Astrocyte of the hippocampus (primary cell): ENCODE measurements at places on chromosomes 11 and 22.
A peak's percentile ranks its signal among the peaks of the same experiment; 100 is the strongest.

DNA sequence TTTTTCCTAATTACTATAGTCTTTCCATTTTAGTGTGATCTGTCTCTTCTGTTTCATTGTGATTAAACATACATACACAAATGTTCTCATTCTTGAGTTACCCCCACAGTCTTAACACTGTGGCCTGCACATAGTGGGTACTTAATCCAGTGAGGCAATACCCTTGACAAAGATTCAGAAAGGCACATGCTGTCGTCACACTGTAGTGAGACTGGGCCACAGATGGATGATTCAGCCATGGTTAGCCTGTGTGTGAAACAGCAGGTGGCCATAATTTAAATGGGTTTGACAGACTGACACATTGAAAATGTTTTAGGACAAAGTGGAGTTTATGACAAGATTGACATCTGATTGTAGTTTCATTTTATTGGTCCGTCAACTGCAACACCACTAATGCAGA is 313.1 kb downstream of the C11orf87 start:
- no peak for DNase-seq

- no peak for DNase-seq
Observed at GRCh38 chr11:22430141-22430541, 92.0 kb downstream of the SLC17A6 start.

DNA sequence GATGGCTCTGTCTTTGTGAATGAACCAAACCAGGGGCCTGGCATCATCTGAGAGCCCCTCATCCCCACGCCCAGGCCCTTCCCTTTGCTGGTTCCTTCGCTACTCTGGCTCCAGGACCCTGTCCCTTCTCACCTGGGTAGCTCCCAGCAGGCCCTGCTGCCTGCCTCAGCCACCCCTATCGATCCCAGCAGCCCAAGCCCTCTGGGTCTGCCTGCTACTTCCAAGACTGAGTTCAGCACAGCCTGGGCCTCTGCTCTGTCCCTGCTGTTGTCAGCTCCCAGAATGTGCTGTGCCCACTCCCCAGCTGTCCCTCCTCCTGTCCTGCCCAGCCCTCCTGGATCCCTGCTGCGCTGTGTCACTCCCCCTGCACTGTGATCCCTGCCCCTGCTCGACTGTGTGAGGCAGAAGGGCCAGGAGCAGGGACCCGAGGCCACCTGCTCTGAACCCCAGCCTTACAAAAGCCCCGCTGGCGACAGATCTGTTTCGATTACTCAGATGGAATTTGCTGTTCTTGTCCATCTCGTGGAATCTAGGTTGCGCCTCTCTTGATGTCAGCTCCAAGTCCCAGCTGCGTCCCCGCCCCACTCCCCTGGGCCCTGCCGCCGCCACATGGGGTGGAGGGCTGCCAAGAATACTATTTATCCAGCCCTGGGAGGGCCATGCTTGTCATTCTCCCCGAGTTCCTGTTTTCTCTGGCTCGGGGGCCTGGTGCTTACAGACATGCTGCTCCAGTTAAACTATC is 13.0 kb downstream of the MRPL21 start:
- DNase-seq, result peak; percentile 98

DNA sequence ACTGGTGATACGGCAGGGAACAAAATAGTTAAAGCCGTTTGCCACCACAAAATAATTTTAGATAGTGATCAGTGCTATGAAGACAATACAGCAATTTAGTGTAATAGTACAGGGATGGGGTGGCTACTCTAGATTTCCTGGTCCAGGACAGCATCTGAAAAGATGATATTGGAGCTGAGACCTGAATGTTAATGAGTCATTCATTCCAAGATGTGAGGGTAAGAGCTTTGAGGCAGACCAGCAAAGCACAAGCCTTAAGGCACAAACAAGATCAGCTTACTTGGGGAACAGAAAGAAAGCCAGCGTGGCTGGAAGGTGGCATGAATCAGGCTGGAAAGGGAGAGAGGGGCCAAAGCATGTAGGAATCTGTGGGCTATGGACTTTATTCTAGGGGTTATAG is 132.3 kb downstream of the TRIM44 start:
- peak; percentile 48 for DNase-seq

DNA sequence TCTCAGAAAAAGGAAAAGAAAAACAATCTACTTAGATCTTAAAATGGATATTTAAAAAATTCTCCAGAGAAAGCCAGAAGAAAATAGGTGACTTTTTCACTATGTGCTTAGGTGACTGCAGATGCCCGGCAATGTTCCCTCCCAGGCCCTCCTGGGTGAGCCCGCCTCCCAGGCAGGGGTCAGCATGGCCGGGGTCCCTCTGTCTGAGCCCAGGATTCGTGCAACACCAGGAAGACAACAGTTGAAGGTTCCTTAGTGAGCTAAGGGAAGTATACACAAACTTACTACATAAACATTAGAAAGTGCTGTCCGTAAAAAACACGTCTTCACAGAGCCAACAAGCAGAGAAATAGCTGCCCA is 11.6 kb downstream of the MAPK8IP2 start:
- no peak for DNase-seq

DNA sequence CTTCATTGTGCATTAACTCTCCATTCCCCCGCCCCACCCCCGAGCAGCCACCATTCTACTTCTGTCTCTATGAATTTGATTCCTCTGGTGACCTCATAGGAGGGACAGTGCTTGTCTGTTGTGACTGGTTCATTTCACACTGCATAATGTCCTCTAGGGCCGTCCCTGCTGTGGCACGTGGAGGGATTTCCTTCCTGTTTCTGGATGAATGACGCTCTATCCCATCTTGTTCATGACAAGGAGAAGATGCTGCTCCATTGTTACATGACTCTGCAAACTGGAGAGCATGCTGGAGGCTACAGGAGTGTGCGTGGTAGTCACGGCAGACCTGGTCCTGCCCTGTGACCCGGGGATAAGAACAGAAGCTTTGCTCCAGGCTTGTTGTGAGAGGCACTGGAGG is 61.3 kb downstream of the RTL6 start:
- DNase-seq, result no peak

- DNase-seq, result no peak
Observed at GRCh38 chr22:23047742-23048141, 22.6 kb upstream of the GNAZ start.

DNA sequence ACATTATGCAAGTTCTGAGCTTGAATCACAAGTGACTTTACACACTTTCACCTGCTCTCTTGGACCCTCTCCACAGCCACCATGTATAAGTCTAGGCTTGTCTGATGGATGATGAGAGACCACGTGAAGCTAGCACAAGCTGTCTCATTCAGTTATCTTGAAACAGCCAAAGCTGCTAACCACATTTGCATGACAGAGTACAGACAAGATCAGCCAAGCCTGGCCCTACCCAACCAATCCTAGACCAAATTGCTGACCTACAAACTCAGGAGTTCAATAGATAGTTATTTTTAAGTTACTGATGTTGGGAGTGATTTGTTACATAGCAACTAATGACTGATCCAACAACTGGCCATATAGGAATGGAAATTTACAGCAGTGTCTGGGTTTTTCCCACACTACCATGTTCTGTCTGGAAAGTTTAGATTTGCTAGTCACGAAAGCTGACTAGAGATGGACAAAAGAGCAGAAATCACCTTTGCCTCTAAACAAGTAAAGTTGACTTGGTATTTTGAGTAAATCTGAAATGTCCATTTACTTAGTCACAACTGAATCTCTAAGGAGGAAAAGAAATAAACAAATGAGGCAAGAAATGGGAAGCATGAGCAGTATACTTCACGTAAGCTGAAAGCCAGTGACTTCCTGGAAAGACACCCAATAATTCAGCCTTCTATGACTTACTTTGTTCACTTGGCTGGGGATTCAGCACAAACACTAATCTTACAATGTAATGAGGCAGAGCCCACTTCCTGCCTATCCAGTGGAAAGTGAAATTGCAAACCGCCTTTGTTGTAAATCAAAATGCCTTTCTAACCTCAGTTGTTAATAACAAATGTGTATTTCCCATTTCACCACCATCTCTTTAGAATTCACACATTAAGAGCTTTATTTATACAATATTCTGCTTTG is 101.7 kb downstream of the FAM181B start:
- peak; percentile 16 for DNase-seq

GRCh38 chr22:28952857-28953256 is 69.5 kb downstream of the ZNRF3 start:
- no peak for DNase-seq

DNA sequence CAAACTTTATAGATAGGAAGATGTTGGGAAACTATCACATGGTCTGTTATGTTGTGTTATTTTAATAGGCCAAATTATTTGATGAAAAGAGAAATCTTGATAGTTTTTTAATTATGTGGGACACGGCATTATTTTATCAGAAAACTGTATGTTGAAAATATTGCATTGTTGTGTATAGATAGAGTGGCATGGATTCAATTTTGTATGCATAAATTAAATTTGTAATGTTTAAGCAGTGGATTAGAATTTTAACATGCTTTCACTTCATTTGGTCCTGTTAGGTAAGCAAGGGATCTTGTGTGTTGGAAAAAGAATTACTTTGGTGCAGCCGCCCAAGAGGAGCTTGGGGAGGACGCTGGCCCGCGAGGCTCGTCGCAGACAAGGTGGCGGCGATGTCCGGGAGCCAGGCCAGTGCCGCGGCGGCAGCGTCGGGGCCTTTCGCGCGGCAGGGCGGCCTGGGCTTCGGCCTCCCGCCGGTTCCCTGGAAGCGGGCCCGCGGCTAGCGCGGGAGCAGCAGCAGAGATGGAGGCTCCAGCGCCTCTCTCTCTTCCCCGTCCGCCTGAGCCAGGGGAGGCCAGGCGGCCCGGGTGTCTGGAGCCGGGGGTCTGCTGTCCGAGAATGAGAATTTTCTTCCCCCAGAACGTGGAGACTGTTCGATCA is 82.7 kb downstream of the GGT1 start:
- peak; percentile 68 for DNase-seq

GRCh38 chr22:36463783-36464184 is 17.7 kb downstream of the TXN2 start:
- DNase-seq, result no peak

DNA sequence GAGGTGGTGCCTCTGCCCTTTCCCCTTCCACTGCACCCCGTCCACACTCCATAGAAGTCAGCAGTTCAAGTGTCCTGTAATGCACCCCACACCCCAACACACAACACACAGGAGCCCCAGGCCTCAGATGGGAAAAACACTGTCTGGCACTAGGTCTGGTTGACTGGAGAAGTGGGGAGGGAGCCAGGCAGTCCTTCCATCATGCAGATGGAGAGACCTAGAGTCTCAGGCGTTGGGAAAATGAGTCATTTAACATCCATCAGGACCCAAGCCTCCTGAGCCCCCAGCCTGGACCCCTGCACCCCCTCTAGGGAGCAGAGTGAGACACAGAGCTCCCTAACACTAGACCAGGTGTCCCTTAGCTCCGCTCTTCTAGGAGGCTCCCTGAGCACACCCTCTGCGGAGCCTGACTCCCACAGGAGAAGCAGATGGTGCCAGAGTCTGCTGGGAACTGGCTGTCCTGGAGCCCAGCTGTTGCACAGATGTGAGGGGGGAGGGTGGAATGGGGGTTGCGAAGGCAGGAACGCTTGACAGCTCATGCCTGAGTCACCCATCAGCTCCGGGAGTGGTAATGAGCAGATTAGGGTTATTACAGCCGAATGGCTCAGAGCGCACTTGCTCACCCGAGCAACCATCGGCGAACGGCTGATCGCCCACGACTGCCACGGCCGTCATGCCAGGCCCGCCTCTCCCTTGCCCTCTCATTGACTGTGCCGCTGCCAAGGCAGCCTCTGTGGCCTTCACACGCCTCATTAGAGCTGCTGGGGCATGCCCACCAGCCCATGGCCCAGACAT is 22.1 kb upstream of the SYT7 start:
- DNase-seq, result peak; percentile 77

GRCh38 chr11:15622231-15622890 is 507.6 kb downstream of the INSC start:
- no peak for DNase-seq

GRCh38 chr22:32082331-32082730 is 39.3 kb downstream of the SLC5A1 start:
- peak; percentile 11 for DNase-seq

- peak; percentile 51 for DNase-seq
Observed at GRCh38 chr11:20397281-20397680, 9.8 kb downstream of the PRMT3 start.

GRCh38 chr11:11691296-11692151 is 69.7 kb upstream of the GALNT18 start:
- no peak for DNase-seq

DNA sequence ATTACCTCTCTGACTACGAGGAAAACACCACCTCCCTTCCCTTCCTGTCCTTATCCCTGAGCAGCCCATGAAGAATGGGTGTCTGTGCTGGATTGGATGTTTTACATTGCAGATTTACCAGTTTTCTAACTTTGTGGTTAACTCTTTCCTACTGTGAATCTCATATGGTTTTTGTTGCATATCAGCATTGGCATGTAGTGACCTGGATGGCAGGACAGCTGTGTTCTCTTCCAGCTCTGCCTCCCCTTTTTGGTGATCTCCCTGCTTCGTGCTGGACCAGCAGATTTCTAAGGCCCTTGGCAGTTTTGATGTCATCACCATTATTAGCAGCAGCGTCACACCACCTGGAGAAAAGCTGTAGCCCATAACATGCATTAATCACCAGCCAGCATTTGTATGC is 26.7 kb downstream of the OR6Q1 start:
- peak; percentile 38 for DNase-seq

DNA sequence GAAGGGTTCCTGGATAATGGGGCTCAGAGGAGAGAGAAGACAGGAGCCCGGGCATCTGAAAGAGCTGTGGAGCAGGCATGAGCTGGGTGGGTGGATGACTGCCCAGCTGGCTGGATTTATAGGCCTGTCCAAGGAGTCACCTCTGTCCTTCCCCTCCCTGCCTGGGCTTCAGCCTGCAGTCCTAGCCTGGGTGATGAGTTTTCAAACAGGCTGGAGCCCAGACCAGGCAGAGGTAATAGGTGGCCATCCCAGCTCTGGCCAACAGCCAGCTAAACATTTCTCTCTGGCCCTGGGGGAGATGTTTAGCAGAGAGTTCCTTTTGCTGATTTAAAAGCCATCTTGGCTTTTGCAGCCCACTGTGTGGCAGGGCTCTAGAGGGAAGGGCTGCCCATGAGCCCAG is 5.4 kb downstream of the C11orf96 start:
- no peak for DNase-seq

DNA sequence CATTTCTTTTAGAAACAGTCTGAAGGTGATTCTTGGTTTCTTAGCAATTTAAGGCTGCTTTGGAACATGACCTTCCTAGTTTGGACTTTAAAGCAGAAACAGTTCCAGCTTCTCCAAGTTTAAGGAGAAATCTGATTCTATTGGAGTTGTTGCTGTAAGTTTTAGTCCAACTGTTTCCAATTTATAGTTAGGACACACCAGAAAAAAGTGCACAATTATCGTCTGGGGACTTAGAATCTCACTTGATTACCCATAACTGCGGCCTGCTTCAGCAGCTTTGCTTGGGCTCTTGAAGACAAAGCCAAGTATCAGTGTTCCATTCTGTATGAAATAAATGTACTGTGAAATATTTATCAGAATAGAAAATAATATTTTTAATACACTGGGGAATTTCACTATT is 246.6 kb downstream of the TMEM135 start:
- no peak for DNase-seq

- DNase-seq, result no peak
Observed at GRCh38 chr22:42145175-42145574, 14.6 kb upstream of the CYP2D6 start.

DNA sequence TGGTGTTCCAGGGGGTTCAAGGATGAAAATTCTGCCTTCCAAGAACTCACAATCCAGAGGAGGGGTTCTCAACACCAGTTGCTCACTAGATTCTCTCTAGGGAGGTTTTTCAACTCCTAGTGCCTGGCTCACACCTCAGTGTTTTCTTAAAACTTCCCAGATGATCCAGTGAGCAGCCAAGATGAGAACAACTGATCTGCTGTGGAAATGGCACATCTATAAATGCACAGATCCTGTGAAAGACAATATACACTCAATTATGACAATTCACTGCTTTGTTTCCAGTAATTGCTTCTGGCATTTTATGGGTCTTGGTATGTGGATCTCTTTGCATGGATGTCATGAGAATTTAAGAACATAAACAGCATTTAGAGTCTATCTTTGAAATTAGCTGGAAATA is 45.2 kb upstream of the PRSS23 start:
- no peak for DNase-seq
